ENCODE measurements at places on chromosomes 1 and 21. TPM values are rescaled to one million over a fixed set of nuclear protein-coding genes. Genes with fewer than 3 reads are reported as not detected.

Gene OR2T29
- polyA plus RNA-seq: not detected

GRCh38 chr1:6267686-6268322 lies 6.9 kb upstream of the GPR153 start:
- no peak for DNase-seq

DNA sequence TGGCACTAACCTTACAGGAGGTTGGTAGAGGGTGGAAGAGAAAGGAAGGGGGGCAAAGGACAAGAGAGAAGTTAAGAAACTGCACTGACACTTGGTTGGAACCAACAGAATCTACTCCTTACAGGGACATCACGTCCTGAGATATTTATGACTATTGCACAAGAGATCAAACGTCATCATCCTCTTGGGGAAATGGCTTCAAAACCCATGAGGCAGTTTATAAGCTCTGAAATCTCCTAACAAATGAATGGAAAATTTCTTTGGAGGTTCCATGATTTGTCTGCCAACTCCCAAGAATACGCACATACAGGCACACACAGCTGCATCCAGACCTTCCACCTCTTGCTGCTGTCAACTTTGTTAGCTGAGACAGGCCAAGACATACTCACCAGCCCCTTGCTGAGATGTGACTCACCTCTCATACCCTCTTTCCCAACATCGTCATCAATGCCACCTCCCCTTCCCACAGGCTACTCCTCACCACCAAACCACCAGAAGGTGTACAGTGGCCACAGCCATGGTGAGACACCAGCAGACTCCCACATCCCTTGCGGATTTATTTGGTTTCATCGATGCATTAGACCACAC lies 135.5 kb downstream of the SETD4 start:
- no peak for DNase-seq

- no peak for DNase-seq
These were observed 69.8 kb downstream of the RYR2 start for GRCh38 chr1:237111807-237112206.

GRCh38 chr1:118716775-118717174 lies 271.4 kb downstream of the TBX15 start:
- no peak for DNase-seq

Gene FAM72D
- polyA plus RNA-seq: 2.8 TPM

Gene PARS2
- polyA plus RNA-seq: 4.5 TPM

- no peak for DNase-seq
These were observed 96.6 kb upstream of the ZNF281 start for GRCh38 chr1:200506471-200506870.

- DNase-seq: no peak
These were observed 17.6 kb downstream of the ENO1 start for GRCh38 chr1:8860738-8861516.

DNA sequence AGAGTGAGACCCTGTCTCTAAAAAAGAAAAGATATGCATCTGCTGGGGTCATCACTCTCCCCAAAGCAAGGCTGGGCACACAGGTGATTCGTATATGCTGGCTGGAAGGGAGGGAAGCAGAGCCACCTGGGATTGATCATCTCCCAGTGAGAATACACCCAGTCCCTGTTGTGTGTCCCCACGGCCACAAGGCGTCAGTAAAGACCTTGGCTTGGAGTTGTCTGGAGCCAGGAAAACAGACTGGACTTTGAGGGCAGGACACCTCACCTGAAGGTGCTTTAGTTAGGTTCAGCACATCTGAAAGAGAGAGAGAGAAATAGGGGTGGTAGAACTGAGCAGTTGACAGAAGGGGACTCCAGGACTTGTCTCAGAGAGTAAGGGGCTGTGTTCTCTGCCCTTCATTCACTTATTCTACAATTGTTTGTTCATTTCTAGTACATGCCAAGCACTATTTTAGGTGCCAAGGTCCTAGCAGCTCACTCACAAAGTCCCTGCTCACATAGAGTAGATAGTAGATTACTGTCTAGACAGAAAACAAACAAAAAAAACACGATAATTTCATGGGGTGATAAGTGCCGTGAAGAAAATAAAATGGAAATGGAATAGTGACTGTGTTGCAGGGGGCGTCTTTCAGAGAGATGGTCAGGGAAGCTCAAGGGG lies 13.5 kb downstream of the CITED4 start:
- no peak for DNase-seq

- peak; percentile 42 for DNase-seq
These were observed 16.1 kb upstream of the STMN1 start for GRCh38 chr1:25922056-25922970.

- no peak for DNase-seq
These were observed 307.1 kb downstream of the MATN1 start for GRCh38 chr1:30416221-30416820.

DNA sequence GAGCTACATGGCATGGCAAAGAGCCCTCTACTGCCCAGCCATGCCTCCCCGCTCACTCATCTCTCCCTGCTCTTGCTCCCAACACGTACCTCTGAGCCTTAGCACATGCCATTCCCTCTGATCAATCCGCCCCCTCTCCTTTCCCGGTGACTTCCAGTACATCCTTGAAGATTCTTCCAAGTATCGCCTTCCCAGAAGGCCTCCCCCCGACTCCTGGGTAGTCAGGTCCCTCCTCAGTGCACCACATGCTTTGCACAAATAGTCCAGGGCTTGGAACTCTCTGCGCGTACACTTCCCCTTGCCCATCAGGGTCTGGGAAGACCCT lies 77.0 kb upstream of the IFFO2 start:
- no peak for DNase-seq

GRCh38 chr1:174406421-174406820 lies 41.3 kb upstream of the GPR52 start:
- no peak for DNase-seq

- DNase-seq: peak; percentile 85
These were observed 696 bp downstream of the TGFB2 start for GRCh38 chr1:218345673-218346390.
